Bronchial epithelial cell (primary cell): ENCODE measurements at places on chromosomes 2 and 18. TPM values are rescaled to one million over a fixed set of nuclear protein-coding genes. Genes with fewer than 3 reads are reported as not detected.

Gene ZNF521
- 0.53 TPM in 1 of 2 replicates, not detected in the other for total RNA-seq

Gene PLEK
- total RNA-seq: under 0.01 TPM in 1 of 2 replicates, not detected in the other

Gene EFHD1
- total RNA-seq: not detected in 2 replicates

Gene INHBB
- 0.53 and 2.3 TPM in 2 replicates for total RNA-seq

Gene GCG
- not detected in 2 replicates for total RNA-seq

Gene GRHL1
- 25.5 and 85.5 TPM in 2 replicates for total RNA-seq

Gene LIMS1
- total RNA-seq: 42.1 and 62.1 TPM in 2 replicates

GRCh38 chr18:51160646-51161045 lies 36.8 kb downstream of the MEX3C start:
- DNase-seq: no peak

DNA sequence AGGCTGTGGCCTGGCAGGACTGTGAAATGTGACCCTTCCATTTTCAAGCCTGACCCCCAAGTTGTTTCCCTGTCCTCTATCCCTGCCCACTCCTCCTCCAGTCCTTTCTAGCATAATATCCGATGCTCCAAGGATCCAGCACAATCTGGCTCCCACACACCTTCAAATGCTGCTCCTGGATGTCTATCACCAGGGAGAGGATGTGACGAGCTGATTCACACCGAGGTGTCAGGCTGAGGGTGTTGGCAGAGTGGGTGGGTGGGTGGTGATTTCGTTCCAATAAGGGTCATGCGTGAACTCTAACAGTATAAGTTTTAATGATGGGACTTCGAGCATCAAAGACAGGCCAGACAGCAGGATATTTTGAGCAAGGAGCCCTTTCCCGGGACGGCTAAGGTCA lies 107.8 kb downstream of the CELF4 start:
- no peak for DNase-seq

GRCh38 chr2:49515996-49516782 lies 361.9 kb upstream of the FSHR start:
- DNase-seq: no peak

- no peak for DNase-seq
Observed at GRCh38 chr2:98372121-98372520, 25.9 kb downstream of the CNGA3 start.

- DNase-seq: no peak
Observed at GRCh38 chr2:82282111-82282882, 1977.7 kb upstream of the LRRTM1 start.

DNA sequence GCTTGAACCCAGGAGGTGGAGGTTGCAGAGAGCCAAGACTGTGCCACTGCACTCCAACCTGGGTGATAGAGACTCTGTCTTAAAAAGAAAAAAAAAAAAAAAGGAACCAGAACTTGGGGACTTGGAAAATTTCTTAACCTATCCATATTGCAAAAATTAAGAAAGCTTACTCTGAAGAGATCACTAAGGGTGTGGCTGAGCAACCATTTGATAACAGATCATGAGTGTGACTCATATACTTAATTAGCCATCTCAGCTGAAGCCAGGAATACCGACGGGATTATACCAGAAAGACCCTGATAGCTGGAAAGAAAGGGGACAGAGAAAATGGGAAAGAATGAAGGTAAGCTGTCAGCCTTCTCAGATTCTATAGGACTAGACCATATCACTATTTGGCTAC lies 7.1 kb upstream of the ADD2 start:
- DNase-seq: no peak

GRCh38 chr2:40230707-40231432 lies 221.0 kb downstream of the SLC8A1 start:
- no peak for DNase-seq

DNA sequence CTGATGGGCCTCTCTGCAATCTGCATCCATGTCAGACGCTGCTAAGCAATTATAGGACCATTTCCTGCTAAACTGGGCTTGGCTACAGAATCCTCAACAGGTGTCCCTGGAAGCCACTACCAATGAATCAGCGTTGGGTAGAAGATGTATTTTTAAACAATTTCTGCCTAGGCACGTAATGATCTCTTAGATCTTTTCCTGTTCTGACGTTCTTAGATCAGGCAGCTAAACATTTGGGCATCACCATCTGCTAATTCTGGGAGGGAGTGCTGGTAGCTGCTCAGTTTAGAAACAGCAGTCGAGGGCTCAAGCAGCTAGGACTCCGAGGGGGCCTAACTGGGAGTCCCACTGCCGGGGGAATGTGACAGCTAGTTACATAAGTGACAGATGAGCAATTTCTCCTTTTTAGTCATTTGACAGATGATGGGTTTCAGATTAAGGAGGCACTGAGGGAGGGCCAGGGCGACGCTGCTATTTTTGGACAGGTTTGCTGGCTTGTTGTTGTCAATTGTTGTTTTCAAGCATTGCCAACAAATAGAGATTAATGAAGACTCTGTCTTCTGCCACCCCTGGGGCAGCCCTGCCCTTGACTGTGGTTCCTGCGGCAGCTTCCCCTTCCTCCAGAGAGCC lies 92.7 kb downstream of the MRO start:
- DNase-seq: no peak

DNA sequence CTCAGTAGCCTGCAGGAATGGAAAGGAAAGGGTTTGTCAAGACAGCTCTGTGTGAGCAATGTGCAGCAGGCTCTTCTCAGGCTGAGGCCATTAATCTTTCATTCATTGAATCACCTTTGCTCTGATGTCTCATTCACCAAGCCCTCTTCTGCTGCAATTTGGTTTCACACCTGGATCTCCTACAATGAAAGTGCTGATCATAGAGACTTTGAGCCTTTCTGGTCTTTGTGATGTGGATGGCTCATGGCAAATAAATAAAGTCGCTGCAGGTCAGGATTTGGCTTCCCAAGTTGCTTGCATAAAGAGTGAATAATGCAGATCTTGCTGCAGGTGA lies 95.8 kb upstream of the SPRED2 start:
- DNase-seq: peak; percentile 20

GRCh38 chr2:174280596-174280995 lies 32.3 kb upstream of the OLA1 start:
- no peak for DNase-seq

- no peak for DNase-seq
Observed at GRCh38 chr2:169066897-169067296, 2.5 kb upstream of the DHRS9 start.

DNA sequence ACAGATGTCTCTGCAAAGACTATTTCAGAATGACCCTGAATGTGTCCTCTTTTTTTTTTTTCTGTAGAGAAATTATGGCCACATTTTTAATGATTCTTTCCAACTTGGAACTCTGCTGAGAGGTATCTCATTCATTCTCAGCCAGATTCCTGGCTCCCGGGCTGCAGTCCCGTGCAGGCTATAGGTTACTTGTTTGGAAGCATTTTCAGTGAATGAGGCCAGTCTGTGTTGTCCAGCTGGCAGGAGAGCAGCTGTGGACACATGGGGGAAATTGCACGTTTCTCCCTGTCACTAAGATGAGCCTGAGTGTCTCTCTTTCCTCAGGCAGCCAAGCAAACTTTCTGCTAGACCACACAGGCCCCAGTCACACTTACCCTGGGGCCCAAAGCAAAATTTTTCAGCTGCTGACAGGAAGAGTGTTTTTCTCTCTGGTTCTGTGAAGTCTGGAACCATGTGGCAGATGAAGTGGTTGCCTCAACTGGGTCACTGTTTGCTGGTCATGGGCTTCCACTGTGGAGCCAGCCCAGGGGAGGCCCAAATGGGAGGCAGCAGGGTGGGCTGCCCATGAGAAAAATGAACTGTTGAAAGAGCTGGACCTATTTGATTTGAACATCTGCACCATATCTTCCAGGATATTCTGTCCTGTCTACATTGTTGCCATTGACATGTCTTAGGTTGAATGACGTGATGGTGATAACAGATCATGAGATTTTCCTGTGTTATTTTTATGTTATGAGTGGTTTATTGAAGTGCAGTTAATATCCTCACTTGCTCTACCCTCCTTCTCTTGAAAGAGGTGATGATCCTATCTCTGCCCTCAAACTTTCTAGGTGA lies 431.2 kb downstream of the LPIN1 start:
- no peak for DNase-seq

DNA sequence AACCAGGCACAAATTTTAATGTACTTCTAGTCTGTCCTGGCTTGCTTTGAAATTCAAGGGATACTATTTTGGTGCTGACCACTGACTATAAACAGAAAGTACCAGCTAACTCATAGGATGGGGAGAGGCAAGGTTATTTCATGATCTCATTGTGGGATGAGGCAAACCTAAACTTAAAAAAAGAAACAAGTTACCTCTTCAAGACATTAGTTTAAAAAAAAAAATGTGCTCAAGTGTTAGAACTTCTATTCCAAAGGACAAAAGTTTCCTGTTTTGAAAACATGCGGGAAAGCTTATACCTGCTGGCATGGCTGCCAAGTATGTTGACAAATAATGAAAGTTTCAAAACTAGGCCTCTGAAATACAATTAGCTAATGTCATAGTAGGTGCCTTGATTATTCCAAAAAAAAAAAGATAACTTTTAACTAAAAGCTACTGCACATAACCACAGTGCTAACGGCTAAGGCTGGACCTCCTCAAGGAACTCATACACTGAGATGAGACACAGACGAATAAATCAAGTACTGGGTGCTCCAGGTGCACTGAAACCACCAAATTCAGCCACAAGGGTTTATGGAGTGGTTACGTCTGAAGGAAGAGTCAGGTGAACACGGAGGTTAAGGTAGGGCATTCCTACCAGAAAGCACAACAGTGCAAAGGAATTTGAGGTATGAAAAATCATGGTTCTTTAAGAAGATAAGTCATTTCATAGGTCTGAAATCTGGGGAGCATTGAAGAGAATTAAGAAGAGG lies 38.1 kb downstream of the TMEM131 start:
- DNase-seq: peak; percentile 12

DNA sequence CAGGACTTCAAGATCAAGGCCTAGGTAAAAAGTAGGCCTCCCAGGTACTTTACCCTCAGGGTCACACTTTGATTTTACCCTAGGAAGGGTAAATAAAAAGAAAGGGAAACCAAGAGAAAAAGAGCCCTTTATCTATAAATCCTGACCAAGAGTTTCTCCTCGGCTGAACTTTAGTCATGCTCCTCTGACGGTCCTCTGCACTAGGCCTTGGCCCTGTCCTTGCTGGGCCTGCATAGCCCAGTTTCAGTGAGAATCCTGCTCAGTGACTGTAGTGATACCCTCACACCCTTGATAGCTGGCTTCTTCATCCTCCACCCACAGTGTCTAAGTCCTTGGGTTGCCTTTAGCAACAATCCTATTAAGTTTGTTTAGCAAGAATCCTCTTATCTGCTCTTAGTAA lies 20.5 kb upstream of the ITSN2 start:
- DNase-seq: no peak

DNA sequence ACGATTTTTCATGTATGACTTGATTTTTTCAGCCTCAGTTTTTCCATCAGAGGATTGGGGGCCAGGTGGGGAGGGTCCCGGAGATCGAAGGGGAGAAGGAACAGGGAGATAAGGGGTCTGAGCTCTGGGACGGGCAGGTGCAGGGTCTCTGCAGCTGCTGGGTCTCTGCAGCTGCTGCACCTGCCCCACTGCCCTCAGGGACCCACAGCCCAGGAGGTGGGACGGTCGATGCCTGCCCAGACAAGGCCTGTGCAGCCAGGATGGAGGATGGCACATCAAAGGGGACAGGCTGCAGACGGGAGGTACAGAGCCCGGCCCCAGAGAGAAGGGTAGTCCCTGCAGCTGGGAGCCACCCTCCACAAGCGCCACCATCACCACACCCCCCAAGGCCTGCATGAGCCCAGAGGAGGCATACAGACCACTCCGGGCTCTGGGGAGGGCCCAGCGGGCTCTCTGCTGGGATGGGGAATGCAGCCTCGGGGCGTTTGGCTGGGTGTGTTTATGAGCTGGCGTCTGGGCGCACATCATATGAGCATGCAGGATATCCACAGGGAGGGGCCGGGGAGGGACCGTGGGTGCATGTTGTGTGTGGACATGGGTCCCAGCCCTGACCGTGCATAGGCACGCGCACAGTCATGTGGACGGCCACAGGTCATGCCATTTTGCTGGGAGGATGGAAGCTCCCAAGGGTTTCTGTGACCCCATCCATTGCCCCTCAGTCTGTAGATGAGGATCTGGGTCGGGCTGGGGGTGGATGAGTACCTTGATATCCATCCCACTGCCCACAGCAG lies 34.9 kb upstream of the GPC1 start:
- DNase-seq: no peak
